ENCODE measurements at places on chromosomes 3 and 15.

- DNase-seq, result no peak
Observed at GRCh38 chr3:852033-852432, 240.8 kb upstream of the CNTN6 start.

GRCh38 chr3:43748179-43748578 is 57.4 kb downstream of the ABHD5 start:
- DNase-seq, result peak; percentile 68

DNA sequence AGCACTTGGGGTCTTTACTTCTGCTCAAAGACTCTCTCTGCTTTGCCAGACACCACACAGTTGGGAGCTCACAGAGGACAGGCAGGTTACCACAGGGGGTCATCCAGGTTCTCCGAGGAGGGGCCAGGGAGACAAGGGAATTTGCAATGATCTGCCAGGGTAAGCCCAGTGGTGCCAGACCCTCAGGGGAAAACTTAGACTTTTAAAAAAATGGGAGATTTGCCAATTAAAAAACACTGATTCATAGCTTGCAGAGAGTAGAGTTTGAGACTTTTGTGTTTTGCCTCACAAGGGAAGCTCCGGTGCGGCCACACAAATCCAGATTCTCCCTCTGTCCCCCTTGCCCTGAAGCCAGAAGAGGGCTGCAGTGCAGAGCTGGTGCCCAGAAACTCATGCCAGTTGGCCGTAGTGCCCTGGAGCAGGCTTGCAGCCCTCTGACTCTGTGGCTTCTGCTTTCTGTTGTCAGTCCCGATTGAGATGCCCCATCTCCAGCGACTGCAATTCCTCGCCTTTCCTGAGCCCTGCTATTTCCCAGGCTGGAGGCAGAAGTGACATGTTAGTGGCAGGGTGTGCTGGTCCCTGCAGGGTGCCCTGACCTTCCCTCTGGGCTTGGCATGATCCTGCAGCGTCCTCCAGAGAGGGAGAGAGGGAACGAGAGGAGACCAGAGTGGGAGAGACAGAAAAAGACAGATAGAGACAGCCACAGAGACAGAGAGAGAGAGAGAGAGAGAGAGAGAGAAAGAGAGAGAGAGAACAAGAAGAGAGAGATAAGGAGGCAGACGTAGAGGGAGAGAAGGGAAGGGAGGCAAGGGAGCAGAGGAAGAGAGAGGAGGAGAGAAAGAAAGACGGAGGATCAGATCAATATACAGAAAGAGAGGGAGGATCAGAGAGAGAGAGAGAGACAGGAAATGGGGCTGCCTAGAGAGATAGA is 46.0 kb downstream of the RHCG start:
- DNase-seq, result no peak

- DNase-seq, result peak; percentile 3
Observed at GRCh38 chr3:190673148-190673547, 159.3 kb downstream of the IL1RAP start.

- no peak for DNase-seq
Observed at GRCh38 chr3:139935866-139936817, 1.2 kb downstream of the CLSTN2 start.

- no peak for DNase-seq
Observed at GRCh38 chr3:53181024-53181371, 20.0 kb downstream of the PRKCD start.

DNA sequence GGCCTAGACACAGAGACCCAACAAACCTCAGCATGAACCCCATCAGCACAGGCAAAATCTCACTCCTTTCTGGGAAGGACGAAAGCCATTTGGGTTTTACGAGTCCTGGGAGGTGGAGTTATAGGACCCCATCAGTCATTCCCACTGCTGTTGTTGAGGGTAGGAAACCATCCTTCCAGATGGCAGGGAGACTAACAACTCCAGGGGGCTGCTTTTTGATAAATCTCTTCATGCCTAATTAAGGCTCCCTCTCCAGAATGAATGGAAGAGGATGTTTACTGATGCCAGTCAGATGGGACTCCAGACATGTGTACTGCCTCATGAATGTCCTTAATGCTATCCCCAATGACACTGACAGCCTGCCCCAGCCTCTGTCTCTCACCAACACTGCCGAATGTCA is 75.3 kb downstream of the ST8SIA2 start:
- no peak for DNase-seq

- DNase-seq, result peak; percentile 62
Observed at GRCh38 chr3:149401212-149401925, 23.9 kb upstream of the TM4SF1 start.

GRCh38 chr3:101509811-101510210 is 3.2 kb downstream of the SENP7 start:
- no peak for DNase-seq

GRCh38 chr3:21185816-21186314 is 565.1 kb downstream of the ZNF385D start:
- no peak for DNase-seq

All from lung microvascular endothelial cell (primary cell).